Osteoblast (primary cell): ENCODE measurements at places on chromosomes 12 and 14. TPM values are rescaled to one million over a fixed set of nuclear protein-coding genes. Genes with fewer than 3 reads are reported as not detected.

GRCh38 chr14:79421811-79422210 is 789.5 kb downstream of the DIO2 start:
- no peak for DNase-seq

DNA sequence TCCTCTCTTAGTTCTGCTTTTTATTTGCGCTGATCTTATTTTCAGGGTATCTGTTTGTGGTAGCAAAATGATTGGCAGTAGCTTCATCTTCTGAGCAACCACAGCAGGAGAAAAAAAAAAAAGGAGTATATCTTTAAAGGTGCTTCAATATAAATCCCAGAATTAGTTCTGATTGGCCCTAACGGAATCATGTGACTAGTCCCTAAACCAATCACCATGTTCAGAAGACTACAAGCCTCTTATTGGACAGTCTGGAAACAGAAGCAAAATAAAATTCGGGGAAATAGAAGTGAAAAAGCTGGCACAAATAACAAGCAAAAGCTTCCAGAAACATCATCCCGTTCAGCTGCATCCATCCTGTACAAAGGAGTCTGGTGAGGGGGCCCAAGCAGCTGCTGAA is 49.9 kb upstream of the PTPRO start:
- no peak for DNase-seq

DNA sequence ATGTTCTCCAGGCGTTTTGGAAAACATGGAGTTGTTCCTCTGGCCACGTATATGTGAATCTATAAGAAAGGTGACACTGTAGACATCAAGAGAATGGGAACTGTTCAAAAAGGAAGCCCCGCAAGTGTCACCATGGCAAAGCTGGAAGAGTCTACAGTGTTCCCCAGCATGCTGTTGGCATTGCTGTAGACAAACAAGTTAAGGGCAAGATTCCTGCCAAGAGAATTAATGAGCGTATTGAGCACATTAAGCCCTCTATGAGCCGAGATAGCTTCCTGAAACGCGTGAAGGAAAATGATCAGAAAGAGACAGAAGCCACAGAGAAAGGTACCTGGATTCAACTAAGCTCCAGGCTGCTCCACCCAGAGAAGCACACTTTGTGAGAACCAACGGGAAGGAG is 92.5 kb upstream of the EIF5 start:
- DNase-seq: no peak

GRCh38 chr12:130878193-130879185 is 6.6 kb downstream of the RAN start:
- DNase-seq: no peak

GRCh38 chr12:131279281-131279921 is 325.7 kb downstream of the ADGRD1 start:
- DNase-seq: peak; percentile 32

- DNase-seq: peak; percentile 84
Observed at GRCh38 chr12:102527171-102527720, 46.9 kb upstream of the IGF1 start.

GRCh38 chr14:31283153-31283552 is 75.6 kb upstream of the HECTD1 start:
- no peak for DNase-seq

DNA sequence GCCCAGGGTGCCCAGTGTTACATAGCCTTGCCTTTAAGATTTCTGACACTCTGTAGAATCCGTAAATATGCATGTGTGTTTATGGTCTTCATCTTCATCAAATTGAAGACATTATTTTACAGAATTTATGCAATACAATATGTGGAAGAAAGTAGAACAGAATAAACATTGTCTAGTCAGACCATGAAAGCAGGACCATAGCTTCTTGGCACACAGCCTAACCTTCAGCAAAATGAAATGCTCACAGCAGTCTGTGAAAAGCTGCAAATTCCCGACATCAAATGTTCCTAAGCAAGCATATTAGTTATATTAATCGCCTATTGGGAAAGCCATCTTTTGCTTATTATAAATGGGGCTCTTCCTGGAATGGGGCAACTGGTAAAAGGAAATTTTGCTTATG is 111.3 kb upstream of the GARIN2 start:
- no peak for DNase-seq

DNA sequence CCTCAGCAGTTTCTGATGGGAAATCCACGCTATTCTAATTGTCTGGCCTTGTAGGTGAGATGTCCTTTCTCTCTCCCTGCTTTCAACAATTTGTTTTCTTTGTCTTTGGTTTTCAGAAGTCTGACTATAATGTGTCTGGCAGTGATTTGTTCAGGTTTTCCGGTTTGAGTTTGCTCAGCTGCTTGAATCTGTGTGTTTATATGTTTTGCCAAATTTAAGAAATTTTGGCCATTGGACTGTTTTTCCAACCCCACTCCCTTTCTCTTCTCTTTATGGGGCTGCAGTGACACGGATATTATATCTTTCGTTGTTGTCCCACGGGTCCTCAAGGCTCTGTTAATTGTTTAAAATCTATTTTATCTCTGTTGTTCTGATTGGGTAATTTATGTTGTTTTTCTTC is 105.0 kb downstream of the ADGRD1 start:
- no peak for DNase-seq

DNA sequence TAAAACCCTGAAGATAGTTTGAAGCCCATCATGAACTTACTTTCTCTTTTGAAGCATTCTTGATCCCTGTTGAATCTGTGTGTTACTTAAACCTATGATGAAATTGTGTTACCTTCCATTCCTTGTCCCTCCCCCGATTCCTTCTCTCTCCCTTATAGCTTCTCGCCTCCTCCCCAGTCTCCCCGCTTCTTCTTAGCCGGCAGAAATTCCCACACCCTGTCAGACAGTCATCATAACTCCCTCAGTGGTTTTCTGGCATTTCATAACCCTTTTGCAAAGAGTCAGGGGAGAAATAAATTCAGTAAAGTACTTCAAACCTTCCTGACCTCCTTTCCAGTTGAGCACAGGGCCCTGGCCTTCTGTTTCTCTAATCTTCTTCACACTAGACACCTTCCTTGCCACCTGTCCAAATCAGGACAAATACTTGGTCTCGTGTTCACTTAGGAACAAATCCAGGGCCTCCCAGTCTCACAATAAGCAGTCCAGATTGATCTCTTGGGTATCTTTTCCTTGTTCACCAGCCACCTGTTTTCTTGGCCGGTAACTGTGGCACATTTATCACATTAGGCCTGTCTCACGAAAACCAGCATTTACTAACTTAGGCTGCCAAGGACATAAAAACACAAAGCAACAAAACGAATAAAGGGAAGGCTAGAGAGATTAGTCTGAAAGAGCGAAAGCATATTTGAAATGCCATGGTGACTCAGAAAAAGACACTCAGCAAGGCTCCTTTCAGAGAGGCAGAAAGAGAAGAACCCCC is 355.9 kb downstream of the TMTC2 start:
- DNase-seq: no peak

- DNase-seq: no peak
Observed at GRCh38 chr12:4006743-4007142, 133.5 kb upstream of the PARP11 start.

DNA sequence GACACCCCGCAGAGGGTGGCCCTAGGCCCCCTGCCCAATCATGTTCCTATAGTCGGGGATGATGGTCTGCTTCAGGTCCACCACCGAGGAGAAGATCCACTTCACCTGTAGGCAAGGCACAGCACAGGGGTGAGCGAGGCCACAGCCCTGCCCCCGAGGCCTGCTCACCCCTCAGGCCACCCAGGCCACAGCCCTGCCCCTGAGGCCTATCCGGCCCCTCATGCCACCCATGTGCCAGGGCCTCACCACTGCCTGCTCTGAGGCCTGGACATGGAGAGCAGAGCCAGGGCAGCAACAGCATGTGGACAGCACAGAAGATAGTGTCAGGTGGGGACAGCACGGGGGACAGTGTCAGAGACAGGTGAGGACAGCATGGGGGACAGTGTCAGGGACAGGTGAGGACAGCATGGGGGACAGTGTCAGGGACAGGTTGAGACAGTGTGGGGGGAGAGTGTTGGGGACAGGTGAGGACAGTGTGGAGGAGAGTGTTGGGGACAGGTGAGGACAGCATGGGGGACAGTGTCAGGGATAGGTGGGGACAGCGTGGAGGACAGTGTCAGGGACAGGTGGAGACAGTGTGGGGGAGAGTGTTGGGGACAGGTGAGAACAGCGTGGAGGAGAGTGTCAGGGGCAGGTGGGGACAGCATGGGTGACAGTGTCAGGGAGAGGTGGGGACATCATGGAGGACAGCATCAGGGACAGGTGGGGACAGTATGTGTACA is 239.7 kb downstream of the TMEM121 start:
- DNase-seq: peak; percentile 41

DNA sequence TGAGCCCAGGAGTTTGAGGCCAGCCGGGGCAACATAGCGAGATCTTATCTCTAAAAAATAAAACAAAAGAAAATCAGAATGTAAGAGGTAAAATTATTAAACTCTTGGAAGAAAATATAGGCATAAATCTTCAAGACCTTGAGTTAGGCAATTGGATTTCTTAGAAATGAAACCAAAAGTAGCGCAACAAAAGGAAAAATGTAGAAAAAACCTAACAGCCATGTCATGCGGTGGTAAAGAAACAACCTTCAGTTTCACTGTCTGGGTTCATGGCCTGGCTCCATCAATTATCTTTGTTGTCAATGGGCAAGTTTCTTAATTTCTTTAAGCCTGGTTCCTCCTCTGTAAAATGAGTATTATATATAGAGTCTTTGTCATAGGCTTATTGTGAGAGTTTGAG is 5.6 kb upstream of the GCH1 start:
- DNase-seq: no peak

GRCh38 chr14:52329678-52330369 is 15.7 kb downstream of the PTGER2 start:
- DNase-seq: peak; percentile 44

DNA sequence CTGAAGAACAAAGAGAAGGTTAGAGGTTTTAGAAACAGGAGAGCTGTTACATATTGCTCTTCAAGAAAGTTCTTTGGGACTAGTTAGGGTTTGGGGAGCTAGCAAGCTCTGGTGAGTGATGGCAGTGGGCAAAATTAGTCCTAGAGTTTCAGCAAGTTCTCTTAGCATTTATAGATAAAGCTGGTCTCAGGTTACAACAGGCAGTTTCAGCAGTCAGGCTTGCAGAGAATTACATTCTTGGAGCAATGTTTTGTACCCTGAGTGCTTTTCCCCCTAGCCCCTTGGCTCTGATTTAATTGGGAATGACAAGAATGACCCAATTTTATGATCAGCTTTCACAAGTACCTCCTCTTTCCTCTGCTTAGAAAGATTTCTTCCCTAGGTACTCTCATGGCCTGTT is 21.4 kb upstream of the EID3 start:
- DNase-seq: no peak

DNA sequence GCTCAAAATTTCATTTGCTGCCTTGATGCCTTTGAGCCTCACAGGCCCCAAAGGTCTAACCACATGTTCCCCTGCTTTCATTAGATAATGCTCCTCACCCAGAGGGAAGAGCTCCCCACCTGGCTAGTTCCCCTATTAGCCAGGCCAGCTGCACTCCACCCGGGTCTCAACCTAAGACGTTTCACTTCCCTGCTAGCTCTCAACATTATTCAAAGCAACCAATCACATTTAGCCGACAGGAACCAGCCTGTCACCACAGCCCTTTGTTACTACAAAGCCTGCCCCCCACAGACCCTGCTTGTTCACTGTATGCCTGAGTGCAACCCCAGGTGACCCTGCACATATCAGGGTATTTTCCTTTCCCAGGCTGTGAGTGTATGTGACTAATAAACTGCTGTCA is 78.6 kb downstream of the SLC15A5 start:
- DNase-seq: no peak

GRCh38 chr12:130799051-130799450 is 40.0 kb downstream of the STX2 start:
- no peak for DNase-seq

DNA sequence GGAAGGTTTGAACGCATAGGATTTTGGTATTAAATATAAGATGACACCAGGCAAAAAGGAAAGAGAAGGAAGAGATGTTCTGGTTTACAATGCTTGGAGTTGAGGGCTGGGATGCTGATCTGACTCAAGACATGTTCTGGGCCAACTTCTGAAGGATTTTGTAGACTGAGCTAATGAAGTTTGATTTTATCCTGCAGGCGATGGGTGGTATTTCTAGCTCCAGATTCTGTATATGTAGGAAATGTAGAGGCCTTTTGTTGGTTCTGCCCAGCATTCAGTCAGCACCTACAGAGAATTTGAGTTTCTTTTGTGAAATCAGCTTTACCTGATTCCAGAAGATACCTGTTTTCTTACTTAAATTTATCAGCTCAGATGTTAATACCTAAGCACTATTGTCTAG is 48.2 kb downstream of the VEZT start:
- no peak for DNase-seq

DNA sequence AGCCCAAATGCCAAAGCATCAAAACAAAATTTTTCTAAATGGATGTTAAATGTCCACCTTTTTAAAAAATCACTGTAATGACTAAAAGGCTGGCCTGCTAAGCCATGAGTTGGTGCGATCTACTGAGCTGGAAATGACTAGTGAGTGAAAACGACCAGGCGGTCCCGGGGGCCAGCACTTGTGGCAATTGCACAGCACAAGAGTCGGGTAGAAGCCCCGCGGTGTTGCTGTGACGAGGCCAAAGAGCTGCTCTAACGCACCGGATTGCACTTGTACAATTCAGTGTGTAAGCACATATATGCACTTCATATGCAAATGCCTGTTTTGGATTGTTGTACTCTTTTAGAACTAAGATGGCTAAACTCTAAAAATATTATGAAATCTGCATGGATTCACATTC is 64.1 kb upstream of the DYNC1H1 start:
- no peak for DNase-seq

GRCh38 chr12:77537663-77538062 is 293.0 kb upstream of the NAV3 start:
- DNase-seq: peak; percentile 18

- no peak for DNase-seq
Observed at GRCh38 chr14:95722525-95723190, 8.7 kb upstream of the TCL1A start.

DNA sequence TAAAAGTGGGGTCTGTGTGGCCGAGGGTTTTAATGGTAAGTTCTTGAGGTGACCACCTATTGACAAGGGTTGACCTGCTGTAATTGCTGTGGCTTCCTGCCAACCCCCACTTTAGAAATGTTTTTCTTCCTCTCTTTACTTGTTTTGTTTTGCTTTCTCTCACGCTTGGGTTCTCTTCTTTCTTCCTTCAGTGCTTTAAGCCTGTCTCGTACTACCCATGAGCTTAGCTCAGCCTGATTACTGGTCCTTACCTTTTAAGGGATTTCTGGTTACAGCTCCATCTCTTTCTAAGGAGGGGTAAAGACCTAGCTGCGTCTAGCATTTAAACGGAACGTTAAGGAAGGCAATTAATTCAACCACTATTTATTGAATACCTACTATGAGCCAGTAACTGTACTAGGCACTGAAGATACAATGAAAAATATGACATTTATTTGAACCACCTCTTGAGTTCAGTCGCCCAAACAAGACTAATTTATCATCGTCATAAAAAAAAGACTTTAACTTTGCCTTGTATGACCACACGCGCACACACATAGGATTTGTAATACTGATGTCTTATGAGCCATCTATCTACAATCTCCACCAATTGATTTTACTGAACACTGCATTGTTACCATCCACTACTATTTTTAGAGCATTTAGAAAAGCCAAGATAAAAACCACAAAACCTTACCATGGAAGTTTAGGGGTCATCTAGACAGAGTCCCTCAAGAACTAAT is 888 bp upstream of the PPP1R12A start:
- no peak for DNase-seq

GLI1 gene
- 0.29 and 0.36 TPM in 2 replicates for total RNA-seq

SLC39A2 gene
- 0.72 TPM in 1 of 2 replicates, not detected in the other for total RNA-seq

GALNT6 gene
- total RNA-seq: 7.1 and 9.8 TPM in 2 replicates

SDR9C7 gene
- not detected in 2 replicates for total RNA-seq

KLRC4 gene
- total RNA-seq: not detected in 2 replicates

ADAMTS20 gene
- under 0.01 TPM in 1 of 2 replicates, not detected in the other for total RNA-seq

LALBA gene
- total RNA-seq: not detected in 2 replicates
